ENCODE measurements at places on chromosomes 4 and X. TPM values are rescaled to one million over a fixed set of nuclear protein-coding genes. Genes with fewer than 3 reads are reported as not detected.

Gene SLC25A4
- 12.8 TPM for total RNA-seq

Gene UGT8
- total RNA-seq = 0.17 TPM

Gene CDX4
- total RNA-seq = not detected

Gene GPR143
- total RNA-seq = 0.12 TPM

Gene MAGED4
- total RNA-seq = 6.3 TPM

Gene LUZP4
- total RNA-seq = not detected

Gene PYURF
- total RNA-seq = 77.4 TPM

Gene TKTL2
- total RNA-seq = not detected

Gene HAND2
- 0.32 TPM for total RNA-seq

Gene PAGE4
- total RNA-seq = not detected

Gene ANKRD50
- 5.2 TPM for total RNA-seq

Gene DMRTC1B
- not detected for total RNA-seq

Gene GABRE
- total RNA-seq = 19.4 TPM

Gene CLCN4
- total RNA-seq = 4.8 TPM

Gene COL25A1
- total RNA-seq = not detected

Gene SPANXC
- total RNA-seq = 0.44 TPM

Gene RBM46
- not detected for total RNA-seq

Gene ANXA3
- 53.7 TPM for total RNA-seq

Gene ETDB
- not detected for total RNA-seq

Gene FAM184B
- 0.05 TPM for total RNA-seq

Gene TGIF2LX
- not detected for total RNA-seq

Gene CRMP1
- total RNA-seq = 3.2 TPM

Gene YY2
- total RNA-seq = 2.8 TPM

Gene KCNIP4
- total RNA-seq = not detected

Gene IRS4
- not detected for total RNA-seq

Gene TRO
- 0.69 TPM for total RNA-seq

Gene RGN
- not detected for total RNA-seq

Gene HSD17B13
- 0.08 TPM for total RNA-seq

Gene AKAP4
- total RNA-seq = not detected

Gene TLR1
- total RNA-seq = 0.56 TPM

Gene FAM90A26
- not detected for total RNA-seq

Gene GABRG1
- total RNA-seq = not detected

Gene HTN1
- not detected for total RNA-seq

Gene F9
- not detected for total RNA-seq

Gene C4orf50
- total RNA-seq = not detected

Gene CFAP299
- total RNA-seq = not detected

Gene ARMCX2
- total RNA-seq = 0.08 TPM

Gene IDUA
- 14.4 TPM for total RNA-seq

Gene ODAPH
- not detected for total RNA-seq

Gene CD40LG
- not detected for total RNA-seq

Gene AMTN
- not detected for total RNA-seq

Gene PABPC5
- total RNA-seq = not detected

Gene XPNPEP2
- not detected for total RNA-seq

Gene CAMK2D
- total RNA-seq = 15.3 TPM

Gene SYTL5
- total RNA-seq = 0.36 TPM

Gene SAGE1
- total RNA-seq = 0.06 TPM

All from A549 treated with CORT108297 at 1 μM for 4 hours (cell line).